Nasal cavity respiratory epithelium epithelial cell of viscerocranial mucosa (primary cell): ENCODE measurements at places on chromosomes 2 and 18. TPM values are rescaled to one million over a fixed set of nuclear protein-coding genes. Genes with fewer than 3 reads are reported as not detected.

IMPA2 gene
- 47.1 and 91.6 TPM in 2 replicates for total RNA-seq

TNS1 gene
- 0.50 TPM in 1 of 2 replicates, not detected in the other for total RNA-seq

ANKRD29 gene
- 8.9 and 23.4 TPM in 2 replicates for total RNA-seq

TMEM247 gene
- total RNA-seq: not detected in 2 replicates

HRH4 gene
- 0.21 and 0.34 TPM in 2 replicates for total RNA-seq

ADCY3 gene
- 29.0 and 77.0 TPM in 2 replicates for total RNA-seq

TBR1 gene
- under 0.01 TPM in 1 of 2 replicates, not detected in the other for total RNA-seq

SEMA4C gene
- total RNA-seq: 10.3 and 17.4 TPM in 2 replicates

UGT1A8 gene
- under 0.01 and 0.14 TPM in 2 replicates for total RNA-seq

CD302 gene
- total RNA-seq: under 0.01 and 0.50 TPM in 2 replicates

PLA2R1 gene
- 2.7 and 10.0 TPM in 2 replicates for total RNA-seq

ANKRD30BL gene
- total RNA-seq: not detected in 2 replicates

TOGARAM2 gene
- not detected in 2 replicates for total RNA-seq

LBX2 gene
- 0.68 and 1.00 TPM in 2 replicates for total RNA-seq

HES6 gene
- total RNA-seq: 3.4 and 23.2 TPM in 2 replicates

SH3RF3 gene
- under 0.01 and 0.57 TPM in 2 replicates for total RNA-seq
